GM10248 (cell line): ENCODE measurements at places on chromosomes 1 and 21.

DNA sequence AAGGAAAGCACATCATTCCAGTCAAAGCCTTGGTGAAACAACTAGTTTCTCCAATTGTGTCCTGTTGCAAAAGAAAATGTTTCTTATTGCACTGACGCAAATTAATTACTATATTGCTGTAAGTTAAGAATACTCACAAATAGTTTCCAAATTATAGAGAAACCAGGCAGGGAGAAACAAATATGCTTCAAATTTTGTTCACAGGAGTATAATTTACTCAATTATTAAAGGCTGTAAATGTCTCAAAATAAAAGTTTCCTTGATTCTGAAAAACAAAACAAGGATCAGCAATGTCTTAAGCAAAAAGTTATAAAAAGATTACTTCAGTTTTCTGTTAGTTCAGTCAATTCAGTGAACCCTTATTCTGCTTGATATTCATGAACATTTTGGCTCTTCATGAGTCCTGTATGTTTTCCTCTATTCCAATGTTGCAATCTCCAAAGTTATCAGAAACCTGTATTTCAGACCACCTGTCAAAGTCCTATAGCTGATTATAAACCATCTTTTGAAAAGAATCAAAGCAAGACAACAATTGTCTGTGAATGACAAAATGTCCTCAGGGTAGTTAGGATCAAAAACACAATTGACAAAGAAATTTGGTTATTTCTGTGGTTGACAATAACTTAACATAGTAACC, 11.7 kb upstream of the SYPL2 start:
- no peak for DNase-seq

DNA sequence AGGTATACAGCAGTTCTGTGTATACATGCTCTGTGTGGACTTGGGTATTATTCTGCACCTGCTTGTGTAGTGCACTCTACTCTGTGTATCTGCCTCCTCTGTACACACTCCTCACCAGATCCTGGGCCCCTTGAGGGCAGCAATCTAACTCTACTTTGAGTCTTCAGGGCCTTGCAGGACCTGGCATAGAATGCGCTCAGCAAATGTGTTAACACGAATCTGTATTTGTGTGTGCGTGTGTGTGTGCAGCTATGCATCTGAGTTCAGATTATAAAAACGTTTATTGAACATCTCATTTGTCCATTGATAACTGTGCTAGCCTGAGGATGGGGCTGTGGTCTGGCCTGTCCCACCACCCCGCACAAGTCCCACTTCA, 3.9 kb upstream of the MEF2D start:
- DNase-seq, result no peak

- no peak for DNase-seq
Observed at GRCh38 chr1:244705261-244706234, 52.6 kb downstream of the DESI2 start.

DNA sequence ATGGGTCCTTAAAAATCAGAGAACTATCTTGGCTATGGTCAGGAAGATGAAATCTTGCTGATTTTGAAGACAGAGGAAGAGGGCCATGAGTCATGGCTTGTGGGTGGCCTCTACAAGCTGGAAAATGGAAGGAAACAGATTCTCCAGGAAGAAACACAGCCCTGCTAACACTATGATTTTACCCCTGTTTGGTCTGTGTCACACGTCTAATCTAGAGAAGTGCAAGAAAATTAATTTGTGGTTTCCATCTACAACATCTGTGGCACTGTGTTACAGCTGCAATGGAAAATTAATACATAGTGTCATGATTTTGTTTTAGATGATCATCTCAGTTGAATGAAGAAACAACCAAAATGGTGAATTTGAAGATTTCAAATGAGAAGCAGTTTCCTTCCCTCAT, 288.7 kb upstream of the NRIP1 start:
- no peak for DNase-seq

GRCh38 chr1:177567393-177567792, 396.6 kb downstream of the BRINP2 start:
- DNase-seq, result no peak

DNA sequence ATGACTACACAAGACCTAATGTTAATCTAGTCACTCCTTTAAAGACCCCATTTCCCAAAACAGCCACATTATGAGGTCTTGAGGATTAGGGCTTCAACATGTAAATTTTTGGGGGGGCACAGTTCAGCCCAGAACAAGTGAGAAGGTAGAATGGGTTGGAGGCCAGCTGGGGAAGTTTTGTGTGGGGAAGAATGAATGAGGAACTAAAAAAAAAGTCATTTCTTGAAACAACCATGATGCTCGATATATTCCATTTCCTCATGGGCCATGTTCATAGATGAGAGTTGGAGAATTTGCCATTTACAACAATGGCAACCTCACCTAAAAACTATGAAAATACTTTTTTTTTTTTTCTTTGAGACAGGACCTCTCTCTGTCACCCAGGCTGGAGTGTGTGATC, 14.5 kb downstream of the NLRP3 start:
- DNase-seq, result no peak

DNA sequence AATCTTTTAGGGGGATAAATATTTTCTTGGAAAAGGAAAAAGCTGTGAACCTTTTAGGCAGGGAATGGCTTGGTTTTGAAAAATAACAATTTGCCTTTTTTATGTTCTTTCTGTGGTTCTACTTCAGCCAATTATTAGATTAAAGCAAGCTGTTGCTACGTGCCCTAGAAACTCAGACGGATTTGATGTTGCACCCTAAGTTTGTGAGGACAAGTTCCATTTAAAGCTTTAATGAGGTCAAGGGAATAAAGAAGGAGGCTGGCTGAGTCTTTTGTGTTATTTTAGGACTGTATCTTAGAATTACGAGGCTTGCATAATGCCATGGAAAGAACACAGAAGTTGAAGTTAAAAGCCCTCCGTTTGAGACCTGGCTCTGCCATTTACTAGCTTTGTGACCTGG, 216.9 kb downstream of the NUF2 start:
- no peak for DNase-seq

DNA sequence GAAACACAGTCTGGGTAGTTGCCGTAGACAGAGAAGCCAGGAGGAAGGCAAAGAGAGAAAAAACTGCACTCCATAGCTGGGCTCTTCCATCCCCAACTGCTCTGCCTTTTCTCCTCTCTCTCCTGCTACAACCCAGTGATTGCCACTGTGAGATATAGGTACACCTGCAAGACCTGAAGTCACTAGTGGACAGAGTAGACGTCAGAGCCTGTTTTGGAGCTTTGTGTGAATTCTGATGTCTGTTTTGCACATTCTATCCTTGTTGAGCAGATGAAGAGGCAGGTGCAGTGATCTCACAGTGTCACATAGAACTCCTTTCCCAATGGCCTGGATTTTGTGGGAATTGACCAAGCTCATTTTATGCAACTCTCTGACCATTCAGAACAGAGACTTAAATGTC, 2.2 kb downstream of the HAO2 start:
- no peak for DNase-seq

- DNase-seq, result no peak
Observed at GRCh38 chr1:29466258-29466657, 229.9 kb downstream of the PTPRU start.

DNA sequence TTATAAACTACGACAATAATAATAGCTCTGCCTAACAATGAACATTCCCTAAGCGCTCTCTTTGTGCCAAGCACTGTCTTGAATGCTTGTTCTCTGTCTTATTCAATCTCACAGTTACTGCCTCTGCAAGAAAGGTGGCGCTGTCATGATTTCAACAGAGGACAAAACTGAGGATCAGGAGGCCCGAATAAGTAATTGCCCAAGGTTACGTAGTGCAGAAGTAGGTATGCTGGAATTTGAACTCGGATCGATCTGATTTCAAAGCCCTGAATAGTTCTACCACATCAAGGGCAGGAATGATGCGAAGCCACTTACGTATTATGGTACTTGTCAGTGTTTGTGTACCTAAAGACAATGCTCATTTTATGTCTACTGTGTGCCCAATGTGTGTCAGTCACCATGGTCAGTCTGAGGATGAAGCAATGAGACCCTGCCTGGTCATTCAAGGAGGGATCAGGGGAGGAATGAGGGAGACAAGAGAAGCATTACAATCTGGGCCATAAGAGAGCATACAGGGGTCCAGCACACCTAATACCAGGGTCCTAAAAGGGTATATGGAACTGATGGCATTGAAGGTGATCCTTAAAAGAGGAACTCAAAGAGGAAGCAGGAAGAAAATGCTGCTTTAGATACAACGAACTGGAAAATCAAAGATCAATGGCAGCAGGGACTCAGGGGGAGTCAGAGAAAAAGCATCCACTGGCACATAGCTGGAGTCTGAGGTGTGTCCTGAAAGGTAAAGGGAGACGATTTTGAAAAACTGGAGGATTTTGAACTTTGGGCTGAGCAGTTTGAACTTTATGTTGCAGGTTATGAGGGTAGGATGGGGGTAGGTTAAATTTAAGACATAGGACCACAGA, 389.2 kb downstream of the PLPP3 start:
- DNase-seq, result no peak

GRCh38 chr21:24280596-24280995, 1326.7 kb downstream of the MRPL39 start:
- DNase-seq, result no peak

GRCh38 chr1:61753998-61754508, 11.8 kb downstream of the PATJ start:
- no peak for DNase-seq

GRCh38 chr1:63327417-63328054, 5.2 kb downstream of the FOXD3 start:
- peak; percentile 79 for DNase-seq

GRCh38 chr1:27491748-27492700, 2.1 kb upstream of the WASF2 start:
- DNase-seq, result no peak
